ENCODE measurements at places on chromosomes 13 and 19. TPM values are rescaled to one million over a fixed set of nuclear protein-coding genes. Genes with fewer than 3 reads are reported as not detected.

DNA sequence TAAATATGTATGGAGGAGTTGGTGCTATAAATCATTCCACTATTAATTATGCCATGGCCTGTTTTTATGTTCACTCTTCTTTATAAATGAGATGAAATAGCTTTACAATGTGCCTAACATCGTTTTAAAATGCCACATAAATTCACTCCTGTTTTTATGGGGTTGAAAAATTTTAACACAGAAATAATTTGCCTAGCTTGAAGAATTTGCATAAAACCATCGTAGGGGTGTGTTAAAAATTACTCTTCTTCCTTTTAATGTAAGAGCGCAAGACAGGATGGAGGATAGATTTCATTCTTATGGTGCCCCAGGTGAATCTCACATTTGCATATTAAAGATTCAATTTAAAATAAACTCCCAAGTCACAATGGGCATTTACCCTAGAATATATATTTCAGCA lies 447.8 kb downstream of the OXGR1 start:
- no peak for DNase-seq

DNA sequence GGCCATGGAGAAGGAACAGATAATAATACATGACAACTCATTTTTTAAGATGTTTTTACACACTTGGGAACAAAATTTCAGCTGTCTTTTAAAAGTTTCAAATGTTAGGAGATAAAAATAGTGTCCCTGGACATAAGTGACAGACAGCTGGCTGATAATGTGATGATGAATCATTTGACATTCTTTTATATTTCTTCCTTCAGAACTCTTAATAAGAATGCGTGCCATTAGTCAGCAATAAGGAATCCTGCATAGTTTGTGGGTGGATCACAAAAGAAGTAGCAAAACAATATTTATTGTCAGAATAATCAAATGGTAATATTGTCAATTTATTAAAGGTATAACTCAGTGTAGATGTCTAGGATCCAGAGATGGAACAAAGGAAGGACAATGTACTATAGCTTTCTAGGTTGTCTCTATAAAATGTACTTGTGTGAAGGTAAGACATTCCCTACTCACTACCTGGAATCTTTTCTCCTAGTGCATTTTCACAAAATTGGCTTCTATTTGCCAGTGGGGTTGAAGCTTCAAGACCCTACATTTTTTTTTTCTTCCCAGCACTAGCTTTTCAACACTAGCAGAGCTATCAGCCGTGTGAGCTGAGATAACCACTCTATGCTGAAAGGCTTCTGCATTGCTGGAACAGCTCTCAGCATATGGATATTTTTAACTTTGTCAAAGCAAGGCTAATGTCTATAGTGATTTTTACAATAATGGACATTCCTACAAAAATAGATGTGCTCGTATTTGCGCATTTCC lies 175.6 kb upstream of the SLITRK6 start:
- peak; percentile 12 for DNase-seq

DNA sequence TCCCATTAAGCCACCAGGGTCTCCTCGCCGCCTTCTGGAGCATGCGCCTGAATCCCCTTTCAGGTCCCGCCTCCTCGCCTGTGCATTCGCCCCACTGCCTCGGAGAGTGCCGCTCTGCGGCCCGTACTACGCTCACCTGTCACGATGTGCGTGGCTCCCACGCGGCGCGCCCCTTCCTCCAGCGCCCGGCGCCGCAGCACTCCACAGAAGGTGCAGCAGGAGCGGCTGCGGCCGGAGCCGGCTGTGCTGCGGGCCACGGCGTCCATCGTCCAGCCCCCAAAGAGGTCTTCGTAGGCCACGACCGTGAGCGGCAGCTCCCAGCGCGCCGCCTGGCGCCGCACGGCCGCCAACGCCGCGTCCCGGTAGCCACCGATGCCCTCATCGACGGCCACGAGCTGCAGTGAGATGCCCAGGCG lies 4.3 kb downstream of the CTU1 start:
- DNase-seq: no peak

- DNase-seq: peak; percentile 44
Measured at GRCh38 chr13:52353193-52353592, 52.8 kb downstream of the THSD1 start.

- DNase-seq: no peak
Measured at GRCh38 chr19:29800100-29800825, 11.5 kb upstream of the CCNE1 start.

GRCh38 chr19:30745476-30745985 lies 373.3 kb downstream of the ZNF536 start:
- no peak for DNase-seq

- DNase-seq: no peak
Measured at GRCh38 chr13:79096099-79096498, 310.0 kb downstream of the RBM26 start.

GRCh38 chr19:22545751-22546150 lies 88.4 kb upstream of the ZNF492 start:
- no peak for DNase-seq

DNA sequence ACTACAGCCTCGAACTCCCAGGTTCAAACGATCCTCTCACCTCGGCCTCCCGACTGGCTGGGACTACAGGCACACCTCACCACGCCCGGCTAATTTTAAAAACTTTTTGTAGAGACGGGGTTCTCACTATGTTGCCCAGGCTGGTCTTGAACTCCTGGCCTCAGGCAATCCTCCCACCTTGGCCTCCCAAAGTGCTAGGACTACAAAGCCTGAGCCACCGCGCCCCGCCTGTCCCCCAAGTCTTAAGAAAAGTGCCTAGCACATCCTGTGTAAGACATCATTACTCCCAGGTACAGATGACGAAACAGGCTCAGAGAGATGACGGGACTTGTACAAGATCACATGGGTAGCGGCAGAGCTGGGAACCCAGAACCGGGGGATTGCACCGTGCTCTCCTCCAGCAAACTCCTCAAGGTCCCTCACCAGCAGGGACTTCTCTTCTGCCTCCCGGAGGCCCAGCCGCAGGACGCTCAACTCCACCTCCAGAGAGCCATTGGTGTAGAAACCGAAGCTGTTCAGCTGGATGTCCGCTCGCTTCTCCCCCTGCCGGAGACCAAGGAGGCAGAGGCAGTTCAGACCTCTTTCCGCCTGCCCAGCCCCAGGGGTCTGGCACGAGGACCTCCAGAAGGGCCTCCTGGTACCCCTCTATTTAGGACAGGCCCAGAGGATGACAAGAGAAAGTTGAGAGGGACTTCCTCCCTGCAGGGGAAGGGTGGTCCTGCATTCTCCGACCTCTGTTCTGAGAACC lies 1.0 kb downstream of the GPR108 start:
- DNase-seq: peak; percentile 81

Gene TIMM29
- 33.8 TPM for total RNA-seq

Gene C19orf73
- not detected for total RNA-seq

Gene SIRT2
- 2,451 TPM for total RNA-seq

Gene MBD3L2B
- total RNA-seq: not detected

Gene ZNF724
- total RNA-seq: 5.7 TPM

Gene MCEMP1
- total RNA-seq: not detected

Data from myocyte (in vitro differentiated cells).